ENCODE measurements at places on chromosomes 1 and 21.

DNA sequence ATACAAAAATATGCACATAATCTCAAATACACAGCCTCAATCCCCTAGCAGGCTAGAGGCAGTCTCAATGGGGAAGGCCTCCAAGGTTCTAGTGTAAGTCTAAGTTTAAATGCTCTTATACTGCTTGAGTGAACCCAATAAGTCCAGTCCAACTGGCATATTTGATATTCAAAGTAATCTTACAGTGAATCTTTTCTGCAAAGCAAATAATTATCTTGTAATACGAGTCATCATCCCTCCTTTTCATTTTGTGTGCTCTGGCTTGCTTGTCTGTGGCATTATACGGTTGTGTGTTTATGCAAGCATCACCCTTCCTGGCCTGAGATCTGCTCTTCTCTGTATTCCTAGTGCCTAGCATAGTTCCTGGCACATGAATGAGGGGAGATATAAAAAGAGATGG lies 166.9 kb upstream of the HMGB4 start:
- DNase-seq = no peak

DNA sequence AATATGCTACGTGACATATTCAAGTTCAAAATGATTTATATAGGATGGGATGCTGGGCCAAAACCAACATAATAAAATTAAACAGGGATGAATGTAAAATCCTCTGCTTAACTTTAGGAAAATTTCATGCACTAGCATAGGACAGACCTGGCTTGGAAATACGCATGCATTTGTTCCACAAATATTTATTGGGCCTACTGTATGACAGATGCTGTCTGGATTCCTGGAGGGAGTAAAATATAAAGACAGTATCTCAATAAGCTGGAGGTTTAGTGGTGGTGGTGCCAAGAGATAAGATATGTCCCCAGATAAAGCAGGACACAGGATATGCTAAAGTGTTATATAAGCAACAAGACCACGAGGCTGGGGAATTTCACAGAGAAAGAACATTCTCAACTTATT lies 15.1 kb downstream of the RCSD1 start:
- no peak for DNase-seq

DNA sequence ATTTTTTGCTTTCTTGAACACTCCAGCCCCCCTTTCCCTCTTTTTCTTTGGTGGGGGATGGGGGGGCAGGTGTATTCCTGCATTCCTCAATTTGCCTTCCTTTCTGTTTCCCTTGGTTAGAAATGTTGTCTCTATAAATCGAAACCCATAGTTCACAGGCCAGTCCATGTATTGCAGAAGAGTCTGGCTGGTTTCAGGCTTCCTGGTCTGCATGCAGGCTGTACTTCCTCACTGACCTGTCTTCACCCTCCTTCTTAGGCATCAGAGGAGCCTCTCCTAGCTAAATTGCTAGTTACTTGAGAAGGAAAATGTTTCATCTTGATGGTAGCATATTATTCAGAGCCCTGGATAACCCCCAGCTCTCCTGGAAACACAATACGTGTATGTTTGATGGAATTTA lies 140.0 kb downstream of the SPATA46 start:
- DNase-seq = no peak

GRCh38 chr1:184503221-184503749 lies 116.5 kb downstream of the C1orf21 start:
- no peak for DNase-seq

DNA sequence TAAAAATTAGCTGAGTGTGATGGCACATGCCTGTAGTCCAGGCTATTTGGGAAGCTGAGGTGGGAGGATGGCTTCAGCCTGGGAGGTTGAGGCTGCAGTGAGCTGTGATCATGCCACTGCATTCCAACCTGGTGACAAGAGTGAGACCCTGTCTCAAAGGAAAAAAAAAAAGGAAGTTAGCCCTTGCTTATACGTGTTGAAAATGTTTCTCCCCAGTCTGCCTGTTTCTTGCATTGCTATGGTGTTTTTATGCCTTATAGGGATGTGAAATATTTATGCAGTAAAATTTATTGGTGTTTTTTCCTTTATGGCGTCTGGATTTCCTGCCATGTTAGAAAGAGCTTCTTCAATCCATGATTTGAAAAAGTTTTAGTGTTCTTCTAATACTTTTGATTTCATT lies 3.6 kb upstream of the RERE start:
- no peak for DNase-seq

DNA sequence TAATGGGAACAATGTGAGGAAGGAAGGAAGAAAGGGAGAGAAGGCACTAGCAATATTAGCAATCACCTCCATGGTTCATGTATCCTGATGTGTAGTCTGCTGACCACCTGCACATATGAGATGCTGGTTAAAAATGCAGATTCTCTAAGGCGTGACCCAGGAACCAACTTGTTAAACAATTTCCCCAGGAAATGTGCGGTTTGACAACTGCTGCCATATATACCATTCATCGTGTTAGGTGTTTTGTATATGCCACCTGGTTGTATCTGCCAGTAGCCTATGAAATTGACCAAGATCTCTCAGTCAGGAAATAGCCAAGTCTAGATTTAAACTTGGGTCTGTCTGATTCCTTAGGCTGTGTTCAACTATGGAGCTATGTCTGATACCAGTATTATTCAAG lies 4.1 kb downstream of the SEMA4A start:
- no peak for DNase-seq

- no peak for DNase-seq
These were observed 43.3 kb downstream of the GON4L start for GRCh38 chr1:155813672-155814071.

DNA sequence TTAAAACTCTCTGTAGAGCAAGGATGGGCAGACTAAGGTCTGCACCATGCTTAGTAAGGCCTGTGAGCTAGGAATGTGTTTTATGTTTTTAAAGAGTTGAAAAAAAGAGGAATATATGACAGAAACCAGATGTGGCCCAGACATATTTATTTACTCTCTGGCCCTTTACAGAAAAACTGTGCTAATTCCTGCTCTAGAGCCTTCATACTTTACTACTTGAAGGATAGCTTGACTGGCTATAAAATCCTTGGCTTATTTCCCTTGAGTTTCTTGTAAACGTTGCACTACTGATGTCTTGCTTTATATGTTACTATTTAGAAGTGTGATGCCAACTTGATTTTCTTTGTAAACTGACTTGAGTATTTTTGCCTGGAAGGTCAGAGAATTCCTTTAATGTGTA lies 33.5 kb downstream of the CTBS start:
- no peak for DNase-seq

- DNase-seq = no peak
These were observed 58.7 kb downstream of the PRDM16 start for GRCh38 chr1:3127738-3128137.

DNA sequence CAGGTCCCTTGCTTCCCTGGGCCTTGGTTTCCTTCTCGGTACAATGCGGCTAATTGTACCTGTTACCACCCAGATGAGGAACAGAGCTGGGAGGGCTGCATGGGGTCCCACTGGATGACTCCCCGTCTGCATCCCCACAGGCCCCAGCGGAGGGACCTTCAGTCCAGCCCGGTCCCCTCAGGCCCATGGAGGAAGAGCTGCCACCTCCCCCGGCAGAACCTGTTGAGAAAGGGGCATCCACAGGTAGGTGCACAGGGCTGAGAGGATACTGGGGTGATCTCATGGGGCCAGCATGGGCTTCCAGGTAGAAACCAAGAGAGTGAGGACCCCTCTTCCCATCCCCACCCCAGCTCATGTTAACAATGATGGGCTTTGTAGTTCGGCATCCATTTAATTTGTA lies 9.8 kb downstream of the FBLIM1 start:
- no peak for DNase-seq

DNA sequence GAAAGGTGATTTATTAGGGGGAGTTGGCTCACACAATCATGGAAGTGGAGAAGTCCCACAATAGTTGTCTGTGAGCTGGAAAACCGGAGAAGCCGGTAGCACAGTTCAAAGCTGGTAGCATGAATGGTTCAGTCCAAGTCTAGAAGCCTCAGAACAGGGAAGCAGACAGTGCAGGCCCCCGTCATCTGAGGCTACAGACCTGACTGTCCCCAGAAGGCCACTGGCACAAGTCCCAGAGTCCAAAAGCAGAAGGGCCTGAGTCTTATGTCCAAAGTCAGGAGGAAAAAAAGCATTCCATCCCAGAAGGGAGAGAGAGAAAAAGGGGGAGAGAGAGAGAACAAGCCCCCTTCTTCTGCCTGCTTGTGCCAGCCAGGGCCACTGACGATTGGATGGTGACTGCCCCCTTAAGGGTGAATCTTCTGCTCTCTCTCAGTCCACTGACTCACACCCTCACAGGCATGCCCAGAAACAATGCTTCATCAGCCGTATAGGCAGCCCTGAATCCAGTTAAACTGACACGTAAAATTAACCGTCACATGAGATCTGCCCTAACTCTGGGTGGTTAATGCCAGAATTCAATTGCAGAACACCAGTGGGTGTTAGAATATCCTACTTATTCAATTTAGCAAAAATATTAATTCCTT lies 49.3 kb upstream of the POU2F1 start:
- no peak for DNase-seq

DNA sequence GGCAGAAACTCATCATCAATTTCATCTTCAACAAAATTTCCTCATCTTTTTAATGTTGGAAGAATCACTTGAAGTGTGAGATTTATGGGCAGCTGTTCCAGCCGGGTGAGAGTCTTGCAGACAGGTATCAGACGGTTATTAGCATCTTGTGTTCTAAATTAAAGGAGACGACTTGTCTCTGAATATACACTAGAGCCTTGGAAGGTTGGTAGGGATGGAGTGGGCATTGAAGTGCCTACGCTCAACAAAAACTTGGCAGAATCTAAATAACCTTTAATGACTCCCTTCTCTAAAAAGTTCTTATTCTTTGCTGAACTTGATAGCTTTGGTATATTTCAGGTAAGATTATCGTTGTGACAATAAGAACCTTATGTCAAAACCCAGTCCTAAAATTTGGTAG lies 111.5 kb upstream of the MAGI3 start:
- no peak for DNase-seq

DNA sequence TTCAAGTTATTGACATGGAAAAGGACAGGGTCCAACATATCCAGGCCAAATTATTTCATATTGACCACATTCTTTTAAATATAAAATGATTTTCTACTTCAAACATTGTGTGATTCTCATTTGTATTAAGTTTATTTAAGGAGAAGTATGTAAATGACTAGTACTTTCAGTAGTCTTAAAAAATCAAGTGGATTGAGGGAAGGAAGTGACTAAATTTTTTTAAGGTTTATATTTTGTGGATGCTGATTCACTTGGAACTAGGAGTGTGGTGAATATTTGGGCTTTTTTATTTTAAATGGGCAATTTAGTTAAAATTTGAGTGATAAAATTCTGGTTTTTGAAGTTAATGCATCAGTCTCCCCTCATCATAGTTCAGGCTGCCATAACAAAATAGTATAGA lies 10.1 kb downstream of the PRRC2C start:
- DNase-seq = no peak

DNA sequence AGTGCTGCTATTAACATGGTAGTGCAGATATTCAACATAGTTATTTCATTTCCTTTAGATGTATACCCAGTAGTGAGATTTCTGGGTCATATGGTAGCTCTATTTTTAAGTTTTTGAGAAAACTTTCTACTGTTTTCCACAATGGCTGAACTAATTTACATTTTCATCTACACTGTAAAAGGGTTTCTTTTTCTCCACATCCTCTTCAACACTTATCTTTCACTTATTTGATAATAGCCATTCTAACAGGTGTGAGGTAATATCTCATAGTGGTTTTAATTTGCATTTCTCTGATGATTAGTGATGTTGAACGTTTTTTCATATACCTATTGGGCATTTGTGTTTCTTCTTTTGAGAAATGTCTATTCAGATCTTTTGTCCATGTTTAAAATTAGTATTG lies 149.8 kb downstream of the PDE4B start:
- DNase-seq = no peak

DNA sequence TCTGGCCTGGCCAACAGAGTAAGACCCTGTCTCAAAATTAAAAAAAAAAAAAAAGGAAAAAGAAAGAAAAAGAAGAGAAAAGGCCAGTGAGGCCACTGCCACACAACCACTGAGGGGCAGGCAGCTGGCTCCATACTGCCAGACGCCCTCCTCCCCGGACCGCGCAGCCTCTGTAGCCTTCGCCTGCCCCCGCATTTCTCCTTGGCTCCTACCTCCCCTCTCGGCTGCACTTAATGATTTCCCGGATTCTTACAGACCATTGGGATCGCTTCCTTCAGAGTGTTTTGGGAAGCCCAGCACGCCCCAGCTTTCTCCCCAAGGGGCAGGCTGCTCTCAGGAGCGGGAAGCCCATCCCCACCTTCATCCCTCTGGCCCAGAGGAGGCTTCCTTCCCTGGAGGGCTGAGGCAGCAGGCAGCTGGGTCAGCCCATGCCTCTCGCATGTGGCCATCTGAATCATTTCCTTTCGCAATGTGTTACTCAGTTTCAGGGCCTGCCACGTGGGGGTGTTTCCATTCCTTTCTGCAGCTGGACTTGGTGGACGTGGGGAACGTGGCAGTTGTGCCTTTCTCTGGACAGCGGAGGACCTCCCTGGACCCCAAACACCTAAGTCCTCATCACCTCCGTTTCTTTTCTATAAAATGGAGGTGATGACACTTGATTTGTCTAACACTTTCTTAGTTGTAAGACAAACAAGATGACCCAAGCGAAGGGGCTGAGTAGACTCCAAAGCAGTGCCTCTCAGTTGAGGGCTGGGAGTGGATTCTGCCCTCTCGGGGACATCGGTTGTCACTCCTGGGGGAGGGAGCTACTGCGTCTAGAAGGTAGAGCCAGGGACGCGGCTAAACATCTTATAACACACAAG lies 2.3 kb downstream of the SLC2A5 start:
- DNase-seq = no peak

GRCh38 chr1:39524171-39524570 lies 32.7 kb downstream of the BMP8A start:
- DNase-seq = no peak

- DNase-seq = no peak
These were observed 26.3 kb downstream of the MYOG start for GRCh38 chr1:203059485-203059884.

DNA sequence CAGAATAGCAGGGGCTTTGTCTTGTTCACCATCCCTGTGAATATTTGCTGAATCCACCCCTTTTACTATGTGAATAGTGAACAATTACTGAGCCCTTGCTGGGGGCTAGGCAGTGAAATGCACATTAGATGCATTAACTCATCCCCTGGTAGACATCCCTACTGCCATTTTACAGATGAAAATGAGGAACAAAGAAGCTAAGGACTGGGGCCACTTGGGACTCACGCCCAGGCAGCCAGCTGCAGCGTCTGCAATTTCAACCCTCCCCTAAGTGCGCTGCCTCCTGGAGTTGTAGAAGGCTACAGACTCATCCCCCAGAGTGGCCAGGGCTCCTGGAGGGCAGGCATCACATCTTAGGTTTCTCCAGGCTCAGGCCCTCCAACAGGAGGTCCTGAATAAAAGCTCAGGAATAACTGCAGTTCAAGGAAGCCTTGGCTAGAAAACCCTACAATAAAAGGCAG lies 31.6 kb downstream of the CAPZB start:
- no peak for DNase-seq

- DNase-seq = no peak
These were observed 369.5 kb upstream of the LYPLAL1 start for GRCh38 chr1:218804014-218804785.

DNA sequence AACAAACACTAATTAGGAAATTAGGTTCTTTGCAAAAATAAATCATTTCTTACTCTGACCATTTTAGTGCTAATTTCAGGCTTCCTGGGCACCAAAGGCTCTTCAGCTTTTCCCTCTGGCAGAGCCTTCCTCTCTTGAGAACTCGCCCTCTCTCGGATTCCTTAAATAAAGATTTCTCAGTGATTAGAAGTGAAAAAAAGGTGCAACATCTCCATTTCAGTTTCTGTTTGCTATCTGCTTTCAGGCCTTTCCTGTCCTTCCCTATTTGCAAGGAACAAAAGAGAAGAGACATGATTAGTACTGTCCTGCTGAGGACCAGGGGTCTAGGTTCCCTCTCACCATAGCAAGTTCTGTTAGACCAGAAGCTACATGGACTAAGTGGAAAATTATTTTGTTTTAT lies 27.8 kb upstream of the CACYBP start:
- DNase-seq = no peak
